ENCODE measurements at places on chromosomes 16 and 17.

DNA sequence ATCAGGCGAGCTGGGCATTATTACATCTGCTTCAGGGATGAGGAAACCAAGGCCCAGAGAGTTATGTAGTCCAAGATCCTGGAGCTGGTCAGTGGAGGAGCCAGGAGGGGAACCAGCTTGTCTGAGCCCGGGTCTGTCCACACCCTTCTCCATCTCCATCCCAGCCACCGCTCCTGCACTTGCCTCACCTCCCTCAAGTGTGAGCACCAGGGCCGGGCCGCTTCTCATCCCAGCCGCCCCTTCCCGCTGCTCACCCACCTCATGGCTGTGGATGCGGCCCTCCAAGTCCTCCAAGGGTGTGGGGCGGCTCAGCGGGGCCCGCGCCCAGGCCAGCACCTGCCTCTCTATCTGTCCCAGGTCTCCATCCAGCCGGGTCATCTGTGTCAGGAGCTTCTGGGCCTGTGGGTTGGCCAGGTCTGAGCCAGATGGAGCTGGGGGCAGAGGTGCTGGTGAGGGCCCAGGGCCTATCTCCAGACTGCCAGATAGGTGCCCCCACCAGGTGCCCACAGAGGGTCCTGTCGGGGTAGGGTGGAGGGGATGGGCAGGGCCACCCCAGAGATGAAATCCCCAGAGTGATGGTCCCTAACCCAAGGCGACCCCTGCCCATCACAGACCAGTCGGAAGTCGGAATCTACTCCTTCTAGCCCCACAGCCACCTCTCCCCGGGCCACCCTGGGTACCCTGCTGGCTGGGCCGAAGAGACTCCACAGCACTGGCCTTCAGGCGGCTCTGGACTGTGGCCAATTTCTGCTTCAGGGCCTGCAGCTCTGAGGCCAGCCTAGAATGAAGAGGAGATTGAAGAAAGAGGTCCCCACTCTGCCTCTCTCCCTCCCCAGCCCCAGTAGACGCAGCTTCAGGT is 9.4 kb downstream of the EVPL start:
- no peak for DNase-seq

DNA sequence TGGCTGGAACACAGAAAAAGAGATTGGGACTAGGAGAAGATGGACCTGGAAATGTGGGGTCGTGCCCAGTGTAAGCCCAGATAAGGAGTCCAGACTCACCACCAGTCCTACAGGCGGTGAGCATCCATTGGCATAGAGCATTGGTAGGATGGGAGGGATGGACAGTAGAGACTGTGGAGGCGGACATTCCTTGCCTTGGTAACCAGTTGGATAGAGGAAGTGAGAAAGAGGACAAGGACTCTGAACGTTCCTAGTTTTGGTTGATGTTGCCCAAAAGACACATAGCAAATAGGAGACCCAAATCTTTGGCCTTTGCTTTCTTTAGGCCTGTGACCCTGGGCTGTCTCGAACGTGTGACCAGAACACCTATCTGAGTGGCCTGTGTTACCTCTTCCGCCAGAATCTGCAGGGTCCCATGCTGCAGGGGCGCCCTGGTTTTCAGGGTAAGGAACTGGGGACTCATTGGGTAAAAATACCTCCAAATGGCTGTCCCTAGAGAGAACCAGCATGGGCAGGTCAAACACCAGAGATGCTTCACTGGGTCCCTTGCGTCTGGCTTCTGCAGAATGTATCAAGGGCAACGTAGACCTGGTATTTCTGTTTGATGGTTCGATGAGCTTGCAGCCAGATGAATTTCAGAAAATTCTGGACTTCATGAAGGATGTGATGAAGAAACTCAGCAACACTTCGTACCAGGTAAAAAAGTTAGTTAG is 6.4 kb downstream of the ITGAL start:
- DNase-seq: no peak

DNA sequence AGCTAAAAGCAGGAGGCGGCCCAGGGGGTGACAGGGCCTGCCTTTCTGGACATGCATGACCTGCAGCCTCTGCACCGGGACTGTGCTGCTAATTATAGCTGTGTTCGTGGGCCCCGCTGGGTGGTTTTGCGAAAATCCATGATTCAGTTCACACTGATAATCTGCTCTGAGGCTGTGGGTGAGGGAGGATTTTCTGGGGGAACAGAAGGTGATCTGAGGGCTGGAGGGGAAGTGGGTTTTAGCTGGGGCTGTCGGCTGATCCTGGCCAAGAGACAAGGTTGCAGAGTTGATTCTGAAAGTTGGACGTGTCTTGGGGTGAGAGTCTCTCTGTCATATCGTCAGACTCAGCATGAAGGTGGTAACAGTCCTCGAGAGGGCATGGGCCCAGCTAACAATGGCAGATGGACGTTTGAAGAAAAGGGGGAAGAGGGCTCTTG is 187.5 kb upstream of the ZNF469 start:
- no peak for DNase-seq

DNA sequence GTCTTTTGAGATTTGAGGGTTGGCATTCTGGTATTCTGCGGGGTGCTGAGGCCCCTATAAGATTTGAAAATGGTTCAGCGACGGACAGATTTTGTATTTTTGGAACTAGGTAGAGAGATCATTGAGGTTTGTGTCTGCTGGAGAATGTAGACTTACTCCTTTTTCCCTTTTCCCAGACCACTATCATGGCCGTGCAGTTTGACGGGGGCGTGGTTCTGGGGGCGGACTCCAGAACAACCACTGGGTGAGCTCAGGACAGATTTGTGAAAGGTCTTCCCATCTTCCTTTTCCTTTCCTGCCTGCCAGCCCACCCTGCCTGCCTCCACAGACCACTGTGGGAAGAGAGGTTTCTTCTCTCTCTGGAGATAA is 572 bp downstream of the PSMB6 start:
- peak; percentile 41 for DNase-seq

DNA sequence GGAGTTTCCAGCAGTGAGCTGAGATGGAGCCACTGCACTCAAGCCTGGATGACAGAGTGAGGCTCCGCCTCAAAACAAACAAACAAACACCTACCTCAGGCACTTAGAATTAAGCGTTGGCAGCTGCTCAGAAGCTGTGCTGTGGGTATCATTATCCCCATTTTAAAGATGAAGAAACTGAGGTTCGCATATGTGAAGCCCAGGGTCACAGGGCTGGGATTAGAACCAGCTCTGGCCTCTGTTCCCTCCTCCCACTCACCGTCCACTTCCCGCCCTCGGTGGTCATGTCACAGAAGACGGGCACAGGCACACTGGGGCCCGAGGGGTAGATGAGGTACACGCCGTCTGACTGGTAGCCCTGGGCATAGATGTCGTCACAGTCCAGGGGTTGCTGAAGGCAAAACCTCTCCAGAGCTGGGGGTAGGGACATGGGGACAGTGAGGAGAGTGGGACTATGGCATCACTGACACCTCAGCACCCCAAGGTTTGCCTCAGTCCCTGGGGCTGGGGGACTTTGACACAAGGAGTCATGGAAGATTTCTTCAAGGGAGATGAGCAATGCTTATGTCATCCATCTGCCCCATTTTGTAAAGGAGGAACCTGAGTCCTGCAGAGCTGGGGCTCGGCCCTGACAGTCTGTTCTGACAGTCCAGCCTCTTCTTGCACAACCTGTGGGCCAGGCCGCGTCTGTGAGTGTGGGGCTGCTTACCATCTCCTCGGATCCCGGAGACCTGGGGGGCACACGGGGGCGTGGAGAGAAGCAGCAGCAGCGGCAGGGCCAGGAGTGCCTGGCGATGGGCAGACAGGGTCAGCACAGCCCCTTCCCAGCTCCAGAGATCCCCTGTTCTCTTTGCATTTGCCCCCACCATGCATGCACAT is 700 bp downstream of the MFAP4 start:
- peak; percentile 35 for DNase-seq

GRCh38 chr16:75379911-75380847 is 53.1 kb downstream of the CFDP1 start:
- no peak for DNase-seq

DNA sequence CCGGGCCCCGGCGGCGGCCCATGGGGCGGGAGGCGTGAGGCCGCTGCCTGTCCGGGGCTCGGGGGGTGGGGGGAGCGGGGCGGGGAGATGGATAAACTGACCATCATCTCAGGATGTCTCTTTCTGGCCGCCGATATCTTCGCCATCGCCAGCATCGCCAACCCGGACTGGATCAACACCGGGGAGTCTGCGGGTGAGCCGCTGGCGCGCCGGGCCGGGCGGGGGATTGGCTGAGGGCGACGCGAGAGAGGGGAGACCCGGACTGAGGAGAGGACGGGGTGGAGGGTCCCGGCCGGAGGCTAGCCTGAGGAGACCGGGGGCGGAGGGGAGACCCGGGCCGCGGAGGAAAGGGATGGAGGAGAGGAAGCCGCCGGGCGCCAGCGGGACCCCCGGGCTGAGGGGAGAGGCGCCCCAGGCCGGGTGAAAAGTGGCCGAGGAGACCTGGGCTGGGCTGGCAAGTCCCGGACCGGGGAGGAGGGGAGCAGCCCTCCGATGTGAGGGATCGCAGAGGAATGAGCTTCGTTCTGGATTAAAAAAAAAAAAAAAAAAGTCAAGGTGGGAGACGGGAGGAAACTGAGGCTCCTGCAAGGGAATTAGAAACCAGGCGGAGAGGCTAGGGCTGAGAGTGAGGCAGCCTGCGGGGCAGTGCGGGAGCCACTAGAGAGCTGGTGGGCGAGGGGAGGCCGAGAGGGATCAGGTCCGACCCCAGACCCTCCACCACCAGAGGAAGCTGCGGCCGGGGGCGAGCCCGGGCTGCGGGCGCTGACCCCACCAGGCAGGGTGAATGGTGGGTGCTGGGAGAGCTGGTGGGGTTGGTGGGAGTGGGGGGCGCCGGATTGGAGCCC is 526 bp downstream of the MOSMO start:
- no peak for DNase-seq

DNA sequence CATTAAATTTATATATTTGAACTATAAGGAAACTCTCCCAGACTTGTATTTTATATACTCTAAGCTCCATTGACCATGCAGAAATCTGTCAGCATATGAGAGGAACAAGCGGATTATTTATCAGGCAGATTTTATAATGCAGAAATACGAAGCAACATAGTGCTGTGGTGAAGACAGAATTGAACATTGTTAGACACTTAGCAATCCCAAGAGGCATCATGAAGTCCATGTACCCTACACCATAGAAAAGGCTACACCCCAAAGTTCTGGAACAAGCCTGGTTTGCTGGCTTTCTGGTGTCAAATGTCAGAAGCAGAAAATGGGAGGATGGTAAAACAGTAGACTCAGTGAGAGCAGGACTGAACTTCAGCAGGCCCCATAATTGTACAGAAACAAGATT is 241.1 kb downstream of the PRKCA start:
- DNase-seq: no peak

GRCh38 chr17:79952265-79952877 is 83.3 kb downstream of the TBC1D16 start:
- peak; percentile 4 for DNase-seq

- DNase-seq: no peak
These were observed 31.4 kb upstream of the TBX2 start for GRCh38 chr17:61368049-61368831.

GRCh38 chr17:10177913-10178505 is 20.4 kb downstream of the GAS7 start:
- no peak for DNase-seq

DNA sequence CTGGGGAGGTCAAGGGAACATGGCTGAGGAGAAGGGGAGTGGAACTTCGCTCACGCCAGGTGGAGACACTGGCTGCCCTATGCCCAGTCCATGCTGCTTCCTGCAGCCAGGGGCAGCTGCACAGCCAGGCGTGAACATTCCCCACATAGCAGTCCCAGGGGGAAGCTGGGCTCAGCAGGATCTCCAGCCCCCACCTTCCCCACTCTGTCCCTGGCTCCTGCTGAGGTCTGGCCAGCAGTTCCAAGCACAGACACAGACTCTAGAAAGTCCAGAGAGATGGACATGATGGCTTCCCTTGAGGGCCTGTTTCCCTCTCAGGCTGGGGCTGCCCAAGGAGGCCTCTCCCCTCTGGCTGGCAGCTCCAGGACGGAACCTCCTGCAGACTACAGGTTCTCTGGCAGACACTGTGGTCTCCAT is 9.3 kb downstream of the JUP start:
- no peak for DNase-seq

DNA sequence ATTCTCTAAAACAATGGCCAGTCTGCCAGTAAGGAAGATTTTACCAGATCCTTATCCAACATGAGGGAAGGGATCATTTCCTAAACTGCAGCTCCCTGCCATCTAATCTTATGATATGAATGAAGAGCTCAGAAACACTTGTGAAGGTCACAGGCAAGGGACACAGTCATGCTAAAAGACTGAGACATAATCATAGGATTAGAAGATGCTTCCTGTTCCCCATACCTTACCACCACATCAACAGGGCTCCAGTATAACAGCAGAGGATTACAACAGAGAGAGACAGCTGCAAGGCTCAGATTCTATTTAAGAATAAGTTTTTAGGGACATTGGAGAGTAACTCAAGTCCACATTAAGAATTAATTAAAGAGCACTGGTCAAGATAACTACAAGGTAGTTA is 93.3 kb downstream of the BRIP1 start:
- DNase-seq: no peak

- DNase-seq: no peak
These were observed 39.6 kb downstream of the GPRC5B start for GRCh38 chr16:19844945-19845641.

DNA sequence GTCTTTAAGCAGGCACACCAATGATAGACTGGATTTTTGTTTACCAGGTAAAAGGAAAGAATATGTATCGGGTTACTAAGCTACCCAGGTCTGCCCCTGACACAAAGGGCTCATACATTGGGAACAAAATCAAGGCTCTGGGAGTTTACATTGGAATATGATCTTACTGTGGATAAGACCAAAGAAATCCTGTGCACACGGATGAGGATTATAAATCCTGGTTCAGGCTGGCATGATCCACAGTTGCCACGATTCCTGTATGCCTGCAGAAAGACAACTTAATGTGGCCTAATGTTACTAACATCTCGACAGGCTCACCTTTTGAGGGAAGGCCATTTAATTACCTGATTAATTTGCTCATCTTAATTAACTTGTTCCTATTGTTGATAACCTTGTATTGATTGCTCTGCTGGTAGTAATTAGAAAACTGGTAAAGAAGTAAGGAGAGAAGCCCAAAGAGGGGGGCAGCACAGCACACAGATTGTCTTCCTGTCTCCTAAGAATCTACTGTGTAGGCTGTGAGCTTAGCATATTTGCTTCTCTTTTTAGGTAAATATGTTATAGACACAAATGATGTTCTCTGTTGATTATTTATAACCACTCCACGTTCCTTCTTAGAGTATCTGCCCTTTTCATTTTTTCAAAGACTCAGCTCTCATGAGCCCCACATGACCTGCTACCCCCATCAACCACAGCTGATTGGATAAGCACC is 51.0 kb upstream of the TOX3 start:
- DNase-seq: no peak

DNA sequence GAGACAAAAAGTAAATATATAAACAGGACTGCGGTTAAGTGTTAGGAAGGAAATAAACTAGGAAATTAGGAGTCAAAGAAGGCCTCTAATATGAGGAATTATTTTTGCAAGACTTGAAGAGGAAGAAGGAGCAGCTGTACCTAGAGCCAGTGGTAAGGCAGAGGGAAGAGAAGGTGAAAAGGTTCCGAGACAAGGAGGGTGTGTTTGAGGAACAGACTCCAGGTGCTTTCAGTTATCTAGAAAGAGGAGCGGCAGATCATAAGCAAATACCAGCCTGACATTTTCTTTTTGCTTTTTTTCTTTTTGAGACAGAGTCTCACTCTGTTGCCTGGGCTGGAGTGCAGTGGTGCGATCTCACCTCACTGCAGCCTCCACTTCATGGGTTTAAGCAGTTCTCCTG is 61.0 kb downstream of the CHD9 start:
- no peak for DNase-seq

Measured in dorsolateral prefrontal cortex (tissue), 122 donors.